ENCODE measurements at places on chromosomes 7 and 10.

GRCh38 chr10:131675104-131675503 is 225.7 kb upstream of the PPP2R2D start:
- H3K27ac ChIP-seq, result no peak overlapping the region
- no peaks in the 10 kb centered on the region for H3K27me3 ChIP-seq
- H3K4me1 ChIP-seq, result no peaks in the 10 kb centered on the region
- DNase-seq, result no peak
- H3K36me3 ChIP-seq, result no peaks in the 10 kb centered on the region

- H3K36me3 ChIP-seq, result no peaks in the 10 kb centered on the region
- peaks cover 4% of the 10 kb centered on the region for H3K4me1 ChIP-seq
- no peak for DNase-seq
- H3K27ac ChIP-seq, result no peak overlapping the region
Observed at GRCh38 chr10:47266602-47267001, 33.4 kb upstream of the GDF10 start.

DNA sequence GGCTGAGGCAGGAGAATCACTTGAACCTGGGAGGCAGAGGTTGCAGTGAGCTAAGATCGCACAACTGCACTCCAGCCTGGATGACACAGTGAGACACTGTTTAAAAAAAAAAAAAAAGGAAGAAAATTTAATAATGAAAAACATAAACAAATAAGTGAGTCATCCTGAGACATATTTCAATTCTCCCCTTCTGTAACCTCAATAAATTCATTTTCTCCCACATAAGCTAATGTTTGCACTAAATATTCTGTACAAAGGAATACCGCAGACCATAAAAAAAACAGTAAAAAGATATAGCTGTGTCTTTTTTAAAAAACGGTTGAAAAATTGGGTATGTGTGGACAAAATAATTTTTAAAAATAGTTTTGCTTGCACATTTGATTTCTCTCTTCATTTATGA is 654.0 kb downstream of the KCNMA1 start:
- no peak overlapping the region for H3K27ac ChIP-seq
- H3K36me3 ChIP-seq, result no peaks in the 10 kb centered on the region
- no peak for DNase-seq
- H3K4me3 ChIP-seq, result no peak overlapping the region

GRCh38 chr7:12281038-12281437 is 69.9 kb downstream of the TMEM106B start:
- H3K4me3 ChIP-seq, result no peak overlapping the region
- H3K27ac ChIP-seq, result no peak overlapping the region
- no peaks in the 10 kb centered on the region for H3K4me1 ChIP-seq
- no peaks in the 10 kb centered on the region for H3K36me3 ChIP-seq
- DNase-seq, result no peak
